Fibroblast of skin of left quadriceps (primary cell): ENCODE measurements at places on chromosomes 5 and 9.

- DNase-seq, result peak; percentile 9
These were observed 22.2 kb downstream of the SH3GL2 start for GRCh38 chr9:17600962-17601593.

GRCh38 chr9:136587145-136587943 is 41.5 kb upstream of the NOTCH1 start:
- DNase-seq, result peak; percentile 45

GRCh38 chr9:91741522-91741921 is 208.5 kb downstream of the ROR2 start:
- DNase-seq, result no peak

DNA sequence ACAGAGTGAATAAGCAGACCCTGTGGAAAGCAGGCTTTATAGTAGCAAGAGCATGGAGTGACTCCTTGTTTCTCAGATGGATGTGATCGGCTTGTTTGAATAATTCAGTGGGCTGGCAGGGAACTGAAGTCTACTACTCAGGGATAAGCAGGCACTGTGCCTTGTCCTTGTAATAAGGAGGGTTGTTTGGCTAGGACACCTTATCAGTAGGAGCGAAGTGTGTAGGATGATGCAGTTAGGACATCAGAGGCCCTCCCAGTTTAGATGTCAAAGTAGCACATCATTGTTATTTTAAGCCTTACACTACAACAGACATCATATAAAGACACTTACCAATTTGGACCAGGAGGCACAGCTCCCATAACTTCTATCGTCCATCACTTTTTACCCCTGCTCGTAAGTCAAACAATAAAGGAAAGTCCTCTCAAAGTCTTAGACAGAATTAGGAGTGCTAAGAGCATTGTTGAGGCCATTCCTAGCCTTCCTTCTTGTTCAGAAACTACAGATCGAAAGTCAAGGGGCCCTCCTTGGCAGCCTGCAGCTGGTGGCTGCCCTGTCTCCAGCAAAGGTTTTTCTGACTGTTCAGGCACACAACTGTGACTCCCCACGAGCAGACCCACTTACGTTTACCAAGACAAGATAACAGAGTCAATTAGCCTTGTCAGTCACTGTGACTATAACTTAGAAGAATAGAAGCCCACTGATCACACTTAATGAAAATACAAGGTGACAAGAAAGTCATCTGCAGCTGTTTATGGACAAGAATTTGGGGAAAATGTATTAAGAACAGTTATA is 218.6 kb downstream of the SNX18 start:
- no peak for DNase-seq

- DNase-seq, result no peak
These were observed 157.9 kb upstream of the ALDH1B1 start for GRCh38 chr9:38234479-38235170.
